ENCODE measurements at places on chromosomes 2 and 18.
A peak's percentile ranks its signal among the peaks of the same experiment; 100 is the strongest.

- no peak for DNase-seq
Measured at GRCh38 chr2:67164771-67165522, 232.2 kb upstream of the ETAA1 start.

DNA sequence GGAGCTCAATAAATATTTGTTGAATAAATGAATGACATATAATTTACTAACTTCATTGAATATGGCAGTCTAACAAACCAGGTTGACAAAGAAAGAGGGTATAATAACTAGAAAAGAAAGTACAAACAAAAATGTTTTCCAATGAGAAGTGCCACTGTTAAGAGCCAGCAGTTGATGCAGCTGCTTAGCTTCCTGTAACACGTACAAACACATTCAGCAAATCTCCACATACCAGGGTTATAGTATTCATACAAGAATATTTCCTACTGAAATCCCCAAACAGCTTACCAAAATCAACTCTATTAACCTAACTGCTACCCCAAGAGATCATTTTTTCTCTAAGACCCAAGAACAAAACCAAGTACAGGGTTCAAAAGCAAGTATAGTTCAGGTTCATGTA is 77.7 kb downstream of the THADA start:
- DNase-seq = no peak

GRCh38 chr2:189285349-189285748 is 105.8 kb upstream of the COL5A2 start:
- DNase-seq = no peak

DNA sequence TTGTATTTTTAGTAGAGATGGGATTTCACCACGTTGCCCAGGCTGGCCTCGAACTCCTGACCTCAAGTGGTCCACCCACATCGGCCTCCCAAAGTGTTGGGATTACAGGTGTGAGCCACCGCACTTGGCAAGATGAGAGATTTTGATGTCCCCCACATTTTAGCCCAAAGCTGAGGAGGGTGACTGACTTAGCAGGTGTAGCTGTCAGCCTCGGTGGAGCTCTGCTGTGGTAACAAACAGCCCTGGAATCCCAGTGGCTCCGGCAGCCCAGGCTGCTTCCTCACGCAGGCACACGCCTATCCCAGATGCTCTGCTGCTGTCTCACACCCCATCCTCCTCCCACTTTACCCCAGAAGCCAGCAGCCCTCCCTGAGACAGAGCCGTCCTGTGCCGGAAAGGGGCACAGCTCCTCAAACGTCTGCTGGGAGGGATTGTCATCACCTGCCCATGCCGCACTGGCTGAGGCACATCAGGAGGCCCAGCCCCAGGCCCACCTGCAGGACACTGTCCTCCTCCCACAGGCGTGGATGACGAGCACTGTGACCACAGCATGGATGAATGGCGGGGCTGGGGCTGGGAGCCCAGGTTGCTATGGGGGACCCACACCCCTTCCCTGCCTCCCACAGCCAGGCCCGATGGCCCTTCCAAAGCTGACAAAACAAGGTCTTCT is 10.6 kb upstream of the BOK start:
- no peak for DNase-seq

DNA sequence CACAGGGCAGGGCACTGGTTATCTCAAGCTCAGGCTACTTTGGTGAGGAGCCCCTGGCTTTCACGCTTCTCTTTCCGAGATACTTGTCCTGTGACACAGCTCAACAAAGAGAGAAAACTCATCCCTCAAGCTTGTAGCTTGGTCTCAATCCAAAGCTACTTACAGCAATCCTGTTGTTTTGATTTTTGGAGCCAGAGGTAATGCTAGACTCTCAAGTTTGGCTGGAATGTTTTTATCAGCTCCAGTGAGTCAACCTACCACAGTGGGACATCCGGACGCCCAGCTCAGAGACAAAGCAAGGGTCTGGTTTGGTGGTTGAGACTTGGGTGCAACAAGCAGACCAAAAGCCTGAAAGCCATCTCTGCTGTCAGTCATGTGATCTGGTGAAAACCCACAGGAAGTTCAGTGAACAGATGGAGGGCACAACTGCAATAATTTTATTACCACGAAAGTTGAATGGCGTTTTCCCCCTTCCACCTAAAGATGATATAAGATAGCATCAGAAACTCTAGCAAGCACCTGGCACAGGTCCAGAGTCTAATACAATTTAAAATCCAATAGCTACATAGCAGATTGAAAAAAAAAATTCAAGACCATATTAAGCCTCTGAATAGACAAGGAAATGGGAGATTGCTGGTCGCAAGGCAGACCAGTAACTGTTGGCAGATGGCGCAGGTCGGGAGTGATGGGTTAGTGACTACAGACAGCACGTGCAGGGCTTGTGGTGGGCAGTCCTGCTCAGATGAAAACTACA is 102.3 kb upstream of the SMAD7 start:
- DNase-seq = peak; percentile 87

DNA sequence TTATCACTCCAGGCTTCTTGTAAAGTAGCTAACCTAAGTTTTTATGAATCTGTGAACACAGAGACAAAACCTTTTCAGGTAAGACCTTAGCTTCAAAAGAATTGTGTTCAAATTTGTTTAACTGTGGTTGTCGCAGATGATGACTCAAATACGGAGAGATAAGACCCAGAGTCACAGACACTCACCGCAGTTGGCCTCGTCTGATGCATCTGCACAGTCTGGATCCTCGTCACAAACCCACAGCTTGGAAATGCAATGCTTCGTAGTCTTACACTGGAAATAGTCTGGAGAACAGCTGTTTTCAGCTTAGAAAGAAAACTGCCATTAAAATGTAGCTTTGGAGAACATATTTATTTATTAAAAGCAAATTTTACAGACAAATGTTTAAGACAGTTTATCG is 1662.1 kb upstream of the NXPH2 start:
- peak; percentile 49 for DNase-seq

GRCh38 chr2:187468262-187468661 is 20.2 kb upstream of the CALCRL start:
- no peak for DNase-seq

DNA sequence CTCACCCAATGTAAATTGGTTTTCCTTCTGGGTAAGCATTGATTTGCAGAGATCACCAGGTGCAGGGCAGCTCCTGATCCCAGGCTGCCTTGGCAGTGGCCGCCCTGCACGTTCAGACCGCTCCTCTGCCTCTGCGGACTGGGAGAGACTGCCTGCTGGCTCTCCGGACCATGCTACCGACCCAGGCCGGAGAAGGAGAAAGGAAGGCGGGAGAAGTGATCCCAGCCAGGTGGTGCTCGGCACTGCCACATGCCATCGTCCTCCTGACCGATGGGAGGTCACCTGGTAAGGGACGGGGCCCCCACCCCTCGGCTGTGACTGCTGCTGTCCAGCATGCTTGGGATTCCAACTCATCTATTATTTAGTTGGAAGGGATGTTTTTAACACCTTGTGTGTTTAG is 108.1 kb upstream of the POU3F3 start:
- no peak for DNase-seq

DNA sequence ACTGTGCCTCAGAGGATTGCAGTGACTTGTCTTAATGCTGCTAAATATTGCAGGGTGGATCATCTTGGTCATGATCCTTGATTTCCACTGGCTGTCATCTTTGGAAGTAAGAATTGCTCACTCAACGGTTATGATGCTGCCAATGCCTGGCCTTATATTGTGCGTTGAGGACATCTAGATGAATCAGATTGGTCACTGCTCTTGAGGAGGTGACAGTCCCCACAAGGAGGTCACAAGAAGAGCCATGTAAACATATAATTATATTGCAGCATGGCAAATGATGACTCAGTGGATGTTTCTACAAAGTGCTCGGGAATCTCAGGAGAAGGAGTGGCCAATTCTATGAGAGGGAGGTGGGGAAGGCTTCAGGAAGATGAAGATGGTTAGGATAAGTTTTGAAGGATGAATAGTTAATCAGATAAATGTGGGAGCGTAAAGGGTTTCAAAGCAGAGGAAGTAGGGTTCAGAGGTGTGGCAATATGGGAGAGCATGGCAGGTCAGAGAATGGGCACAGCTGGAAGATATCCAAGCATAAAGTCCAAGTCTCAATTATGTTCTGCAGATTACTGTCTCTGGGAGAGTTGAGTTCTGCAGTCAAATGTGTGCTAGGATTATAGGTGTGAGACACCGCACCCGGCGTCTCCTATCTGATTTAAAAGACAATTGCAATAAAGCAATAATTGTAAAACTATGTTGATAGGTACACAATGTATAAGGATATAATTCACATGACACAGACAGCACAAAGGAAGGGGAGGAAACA is 21.3 kb upstream of the TMEM131 start:
- no peak for DNase-seq

DNA sequence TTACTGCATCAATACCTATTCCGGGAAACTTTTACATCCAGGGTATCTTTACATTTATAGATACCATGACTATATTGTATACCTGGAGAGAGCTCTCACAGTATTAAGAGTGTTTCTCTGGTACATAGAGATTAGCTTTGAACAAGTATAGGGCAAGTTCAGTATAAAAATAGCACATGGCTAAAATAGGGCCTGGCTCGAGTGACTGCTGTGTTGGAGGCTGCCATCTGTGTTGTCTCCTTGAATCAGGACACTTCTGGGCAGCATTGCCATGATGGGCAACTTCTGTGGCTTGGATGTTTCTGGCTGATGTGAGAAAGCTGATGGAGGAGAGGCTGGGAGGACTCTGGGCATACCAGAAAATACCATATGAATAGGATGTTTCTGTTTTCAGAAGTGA is 18.7 kb downstream of the ARHGAP28 start:
- peak; percentile 32 for DNase-seq

DNA sequence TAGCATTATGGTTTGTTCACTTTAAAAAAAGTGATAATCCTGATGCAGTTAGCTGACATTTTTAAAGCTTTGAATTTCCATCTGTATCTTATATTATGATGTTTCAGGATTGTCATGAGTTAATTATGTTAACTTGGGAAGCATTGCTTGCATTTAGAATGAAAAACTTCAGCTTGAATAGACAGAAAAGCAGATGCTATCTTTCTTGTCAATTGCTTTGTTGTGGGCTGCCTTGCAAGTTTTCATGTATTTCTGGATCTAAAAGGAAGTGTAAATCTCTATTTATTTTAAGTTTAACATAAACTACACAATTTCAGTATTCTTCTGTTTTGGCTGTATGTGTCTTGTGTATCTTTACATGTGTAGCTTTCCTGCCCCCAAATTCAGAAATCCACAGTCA is 479.5 kb downstream of the ARHGAP15 start:
- DNase-seq = no peak

DNA sequence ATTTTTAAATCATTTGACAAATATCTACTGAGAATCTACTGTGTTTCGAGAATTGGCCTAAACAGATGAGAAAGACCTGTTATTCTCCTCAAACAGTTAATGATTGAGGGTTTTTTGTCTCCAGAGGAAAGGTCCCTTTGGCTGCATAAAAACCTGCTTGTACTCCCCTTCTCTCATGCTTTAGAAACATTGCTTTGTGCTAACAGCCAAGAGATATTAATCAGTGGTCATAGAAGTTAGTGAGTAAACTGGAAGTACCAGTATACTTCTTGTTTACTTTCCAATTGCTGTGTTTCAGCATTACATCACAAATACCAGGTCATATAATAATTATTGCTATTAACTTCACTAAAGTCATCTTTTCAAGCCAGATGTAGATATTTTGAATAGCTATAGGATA is 34.1 kb downstream of the ITGB6 start:
- DNase-seq = no peak

DNA sequence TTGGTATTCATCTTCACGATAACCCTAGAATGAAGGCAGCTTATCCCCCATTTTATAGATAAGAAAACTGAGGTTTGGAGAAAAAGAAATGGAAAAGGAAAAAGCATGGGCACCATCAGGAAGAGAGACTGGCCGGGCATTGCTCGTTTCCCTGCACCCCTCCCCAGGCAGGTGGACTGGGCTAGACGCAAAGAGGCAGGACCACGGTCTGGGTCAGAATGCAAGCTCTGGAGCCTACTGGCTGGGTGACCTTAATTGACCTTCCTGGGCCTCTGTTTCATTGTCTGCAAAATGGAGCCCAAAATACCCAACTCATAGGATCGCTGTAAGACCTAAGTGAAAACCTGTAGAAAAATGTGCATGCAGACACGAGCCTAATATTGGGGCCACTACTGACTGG is 135.3 kb upstream of the GLI2 start:
- DNase-seq = no peak

DNA sequence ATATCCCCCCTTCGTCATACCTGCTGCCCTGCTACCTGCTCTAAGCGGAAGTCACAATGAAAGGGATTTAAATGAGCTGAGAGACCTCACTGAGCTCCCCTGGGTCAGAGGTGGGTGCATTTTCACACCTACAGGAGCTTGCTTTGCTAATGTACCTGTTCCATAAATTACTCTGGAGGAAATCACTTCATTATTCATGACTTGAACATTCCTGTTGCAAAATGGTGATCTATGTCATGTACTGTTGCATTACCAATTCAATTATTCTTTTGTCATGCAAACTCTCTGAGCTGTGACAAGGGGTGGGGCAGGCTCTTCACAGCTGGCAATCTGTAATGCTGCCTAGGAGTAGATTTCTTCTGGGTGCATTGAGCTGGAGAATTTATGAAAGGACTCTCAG is 761.3 kb downstream of the TSN start:
- no peak for DNase-seq

DNA sequence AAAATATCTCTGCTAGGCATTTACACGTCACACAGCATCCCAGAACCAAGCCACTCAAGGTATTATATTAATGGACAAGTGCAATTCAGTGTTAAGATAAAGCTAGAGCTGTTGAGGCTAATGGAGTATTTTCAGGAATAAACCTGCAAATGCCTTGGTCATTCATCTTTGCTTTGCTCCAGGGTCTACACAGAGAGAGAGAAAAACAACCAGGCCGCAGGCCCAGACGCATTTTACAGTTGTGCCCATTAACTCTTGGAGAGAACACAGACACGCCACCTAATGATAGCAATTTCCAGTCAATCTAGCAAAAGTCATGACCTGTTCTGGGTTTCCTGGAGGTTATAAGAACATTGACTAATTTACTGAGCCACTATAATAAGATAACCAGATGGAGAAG is 829.3 kb downstream of the LRRTM4 start:
- no peak for DNase-seq

GRCh38 chr2:124437811-124438210 is 412.7 kb downstream of the CNTNAP5 start:
- DNase-seq = peak; percentile 66

DNA sequence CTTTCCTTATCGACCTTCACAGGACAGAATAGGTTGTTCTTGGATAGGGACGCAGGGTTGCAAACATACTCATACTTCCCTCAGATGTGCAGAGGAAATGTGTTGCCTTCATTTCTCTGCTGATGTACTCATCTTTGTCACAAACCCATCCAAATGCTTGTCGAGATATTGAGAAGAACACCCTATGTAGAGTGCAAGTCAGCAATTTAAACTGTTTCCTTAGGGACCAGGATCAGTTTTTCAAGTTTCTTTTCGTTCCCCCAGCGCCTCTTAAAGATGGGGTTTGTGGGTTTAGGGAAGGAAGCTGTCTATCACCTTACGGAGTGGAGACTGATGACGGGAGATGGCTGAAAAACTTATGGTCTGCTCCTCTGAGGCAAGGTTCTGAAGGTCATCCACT is 474.2 kb downstream of the EPHA4 start:
- DNase-seq = no peak

DNA sequence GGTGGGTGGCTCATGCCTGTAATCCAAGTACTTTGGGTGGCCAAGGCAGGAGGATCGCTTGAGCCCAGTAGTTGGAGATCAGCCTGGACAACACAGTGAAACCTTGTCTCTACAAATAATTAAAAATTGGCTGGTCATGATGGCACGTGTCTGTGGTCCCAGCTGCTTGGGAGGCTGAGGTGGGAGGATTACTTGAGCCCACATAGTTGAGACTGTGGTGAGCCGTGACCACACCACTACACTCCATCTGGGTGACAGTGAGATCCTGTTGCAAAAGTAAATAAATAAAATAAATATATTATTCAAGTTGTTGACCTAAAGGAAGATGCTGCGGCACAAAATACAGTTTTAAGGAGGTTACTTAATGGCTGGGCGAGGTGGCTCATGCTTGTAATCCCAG is 72.7 kb downstream of the LAMA3 start:
- DNase-seq = no peak
